ENCODE measurements at places on chromosomes 12 and 14.

GRCh38 chr14:99324291-99324690 is 52.3 kb upstream of the BCL11B start:
- no peak for DNase-seq

GRCh38 chr12:80118565-80119324 is 19.4 kb downstream of the OTOGL start:
- DNase-seq: no peak

DNA sequence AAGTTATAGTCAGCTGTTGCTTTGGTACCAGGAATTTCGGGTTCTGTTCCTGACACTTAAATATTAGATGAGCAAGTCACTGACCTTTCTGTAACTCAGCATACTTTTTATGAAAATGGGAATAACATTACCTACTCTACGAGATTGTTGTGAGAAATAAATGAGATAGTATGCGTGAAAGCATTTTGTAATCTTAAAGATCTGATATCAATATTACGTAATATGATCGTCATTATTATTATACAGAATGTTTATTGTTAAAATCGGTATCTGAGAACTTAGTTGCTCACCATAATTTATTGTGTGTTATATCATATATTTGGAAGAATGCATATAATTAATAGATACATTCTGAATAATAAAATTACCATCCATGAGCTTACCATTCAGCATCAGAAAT is 6.1 kb upstream of the NECAP1 start:
- DNase-seq: no peak

GRCh38 chr12:91852634-91853033 is 293.0 kb downstream of the BTG1 start:
- no peak for DNase-seq

DNA sequence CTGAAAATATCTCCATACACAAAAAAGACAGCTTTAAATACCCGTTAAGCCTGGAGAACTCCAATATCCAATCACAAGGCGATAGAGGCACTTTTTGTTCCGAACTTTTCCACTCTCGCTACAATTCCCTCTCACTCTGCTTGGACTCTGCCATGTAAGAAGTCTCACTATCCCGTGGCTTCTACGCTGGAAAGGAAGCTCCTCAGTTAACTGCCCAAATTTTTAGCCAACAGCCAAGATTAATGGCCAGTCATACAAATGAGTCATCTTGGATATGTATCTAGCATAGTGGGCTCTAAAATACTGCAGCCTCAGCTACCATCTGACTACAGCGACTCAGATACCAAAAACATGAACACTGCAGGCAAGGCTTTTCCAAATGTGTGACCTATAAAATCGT is 45.5 kb upstream of the RERGL start:
- no peak for DNase-seq

GRCh38 chr14:55964091-55964490 is 154.1 kb upstream of the PELI2 start:
- no peak for DNase-seq

GRCh38 chr14:24285351-24285750 is 14.0 kb upstream of the RABGGTA start:
- no peak for DNase-seq

- no peak for DNase-seq
Observed at GRCh38 chr14:71208702-71209357, 301.6 kb downstream of the PCNX1 start.

GRCh38 chr14:75928690-75929181 is 53.1 kb downstream of the TGFB3 start:
- DNase-seq: no peak

- DNase-seq: no peak
Observed at GRCh38 chr14:91343051-91343450, 74.6 kb downstream of the CCDC88C start.

DNA sequence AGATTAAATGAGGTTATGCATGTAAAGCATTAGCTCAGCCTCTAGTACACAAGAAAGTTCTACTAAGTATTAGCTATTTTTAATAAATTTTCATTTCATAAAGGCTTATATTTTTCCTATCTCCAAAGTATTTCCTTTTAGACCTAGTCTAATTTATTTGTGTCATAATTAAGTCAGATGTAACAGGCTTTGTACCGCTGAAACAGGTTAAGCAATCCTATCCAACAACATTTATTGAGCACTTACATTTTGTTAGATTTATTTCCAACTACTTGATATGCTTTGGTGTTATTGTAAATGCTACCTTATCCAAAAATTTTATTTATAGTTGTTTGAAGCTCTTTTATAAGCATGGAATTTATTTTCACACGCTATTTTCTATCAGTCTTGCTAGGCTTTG is 1.8 kb upstream of the PARP2 start:
- no peak for DNase-seq

- DNase-seq: no peak
Observed at GRCh38 chr12:110575326-110575725, 7.8 kb downstream of the PPTC7 start.

DNA sequence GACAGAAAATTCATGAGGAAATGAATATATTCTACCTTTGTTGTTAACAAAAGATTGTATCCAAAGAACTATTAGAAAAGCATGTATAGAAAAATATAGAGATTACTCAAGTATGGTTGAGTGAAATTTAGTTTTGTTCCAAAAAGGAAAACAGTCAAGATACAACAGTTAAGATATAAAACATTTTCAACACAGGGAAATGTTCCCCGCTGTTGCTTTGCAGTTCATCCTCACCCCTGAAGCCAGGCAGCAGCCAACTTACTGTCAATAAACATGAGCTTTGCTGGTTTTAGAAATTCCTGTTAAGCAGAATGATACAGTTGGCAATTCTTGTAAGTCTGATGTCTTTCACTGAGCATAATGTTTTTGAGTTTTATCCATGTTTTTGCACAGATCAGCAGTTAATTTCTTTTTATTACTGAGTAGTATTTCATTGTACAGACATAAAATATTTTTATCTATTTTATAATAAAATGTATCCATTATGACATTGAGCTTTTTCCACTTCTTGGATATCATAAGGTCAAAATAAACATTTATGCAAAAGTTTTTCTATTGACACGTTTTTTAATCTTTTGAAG is 1.2 kb upstream of the CLEC2B start:
- no peak for DNase-seq

DNA sequence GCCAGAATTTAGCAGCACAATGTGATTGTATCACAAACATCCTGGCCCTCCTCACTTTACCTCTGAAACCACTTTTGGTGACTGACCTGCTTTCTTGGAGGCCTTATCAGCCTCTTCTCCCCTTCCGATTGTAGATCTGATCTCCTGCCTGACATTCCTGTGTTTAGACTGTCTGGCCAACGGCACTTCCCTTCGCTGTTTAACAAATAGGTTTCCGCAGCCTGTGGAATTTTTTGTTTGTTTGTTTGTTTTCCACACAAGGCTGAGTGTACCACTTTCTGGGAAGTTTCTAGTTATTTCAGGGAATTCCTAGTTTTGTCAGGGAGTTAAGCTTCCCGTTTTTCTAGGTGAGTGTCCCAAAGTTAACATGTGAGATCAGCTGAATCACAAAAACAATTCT is 65.9 kb upstream of the CDKN3 start:
- DNase-seq: no peak

- DNase-seq: no peak
Observed at GRCh38 chr14:51780741-51781140, 79.7 kb upstream of the GNG2 start.

DNA sequence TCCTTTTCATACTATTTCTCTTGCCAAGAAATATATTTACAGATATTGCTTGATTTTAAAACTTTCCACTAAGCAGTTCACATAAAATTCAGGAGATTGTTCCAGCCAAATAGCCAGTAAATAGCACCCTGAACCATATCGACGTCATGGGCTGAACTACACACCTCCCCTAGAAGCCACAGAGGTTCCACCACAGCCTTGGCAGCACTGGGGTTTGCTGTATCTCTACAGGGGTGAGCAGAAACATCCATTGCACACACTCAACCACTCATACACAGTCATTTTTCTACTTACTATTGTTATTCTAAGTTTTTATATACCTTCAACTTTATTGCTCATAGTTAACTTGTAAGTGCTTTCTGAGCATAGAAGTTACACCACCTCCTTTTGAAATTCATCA is 8.1 kb upstream of the EIF2S3B start:
- DNase-seq: no peak

- DNase-seq: no peak
Observed at GRCh38 chr12:53049571-53050318, at the start of gene TNS2. Gene TNS2, plus strand, starts transcription at chr12:53050065. Its CDS starts 121 bp downstream, at chr12:53050186.

DNA sequence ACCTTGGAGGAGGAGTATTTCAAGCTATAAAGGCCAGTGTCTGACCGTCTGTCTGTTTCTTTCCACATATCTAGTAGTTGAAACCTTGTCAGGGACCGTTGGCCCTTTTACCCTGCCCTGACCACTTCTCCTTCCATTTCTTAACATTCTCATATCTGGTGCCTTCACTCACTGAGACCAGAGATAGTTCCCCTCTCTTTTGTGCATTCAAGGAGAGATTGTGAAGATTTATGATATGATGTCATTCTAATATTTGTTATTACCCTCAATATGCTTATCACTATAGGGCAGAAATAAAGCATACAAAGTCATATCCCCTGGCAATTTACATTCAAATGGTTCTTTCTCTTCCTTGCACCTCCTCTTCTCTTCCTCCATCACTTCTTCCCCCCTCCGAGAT is 83.3 kb downstream of the PLXNC1 start:
- DNase-seq: no peak

- no peak for DNase-seq
Observed at GRCh38 chr12:48446161-48446776, 26.1 kb upstream of the ANP32D start.

GRCh38 chr12:1842905-1843640 is 22.7 kb downstream of the LRTM2 start:
- DNase-seq: no peak

- DNase-seq: no peak
Observed at GRCh38 chr12:53219292-53219955, 12.4 kb upstream of the ITGB7 start.

DNA sequence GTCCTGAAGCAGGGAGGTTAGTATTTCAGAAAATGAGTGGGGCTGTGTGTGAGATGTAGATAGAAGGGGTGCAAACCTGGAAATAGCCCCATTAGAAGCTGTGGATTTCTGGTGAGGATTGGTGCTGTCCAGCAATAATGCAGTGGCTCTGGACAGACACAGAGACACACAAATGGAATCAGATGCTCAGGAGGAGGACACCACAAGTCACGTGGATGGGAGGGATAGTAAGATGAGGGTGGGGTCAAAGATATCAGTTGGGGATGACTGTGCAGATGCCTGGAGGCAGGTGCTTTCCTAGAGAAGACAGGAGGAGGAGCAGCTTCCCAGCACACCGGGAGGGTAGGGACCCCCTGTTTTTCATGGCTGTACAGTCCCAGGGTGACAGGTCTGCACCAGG is 136.5 kb downstream of the PLXNC1 start:
- DNase-seq: no peak

DNA sequence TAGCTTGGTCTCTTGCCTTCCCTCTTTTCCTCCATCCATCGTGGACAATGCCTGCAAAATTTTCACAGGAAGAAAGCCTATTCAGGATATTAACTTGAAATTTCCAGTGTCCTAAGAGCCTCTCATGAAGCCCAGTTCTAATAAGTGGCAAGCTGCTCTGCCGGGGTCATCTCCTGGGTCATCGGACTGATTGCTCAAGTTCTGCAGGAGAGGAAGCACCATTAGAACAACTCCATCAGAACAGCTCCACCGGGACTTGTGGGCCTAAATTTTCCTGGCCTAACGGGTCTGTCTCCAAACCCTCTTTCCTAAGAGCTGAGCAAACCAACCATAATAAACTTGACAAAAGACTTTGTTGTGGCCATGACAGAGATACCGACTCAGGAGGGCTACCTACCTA is 13.9 kb downstream of the ERG28 start:
- no peak for DNase-seq

DNA sequence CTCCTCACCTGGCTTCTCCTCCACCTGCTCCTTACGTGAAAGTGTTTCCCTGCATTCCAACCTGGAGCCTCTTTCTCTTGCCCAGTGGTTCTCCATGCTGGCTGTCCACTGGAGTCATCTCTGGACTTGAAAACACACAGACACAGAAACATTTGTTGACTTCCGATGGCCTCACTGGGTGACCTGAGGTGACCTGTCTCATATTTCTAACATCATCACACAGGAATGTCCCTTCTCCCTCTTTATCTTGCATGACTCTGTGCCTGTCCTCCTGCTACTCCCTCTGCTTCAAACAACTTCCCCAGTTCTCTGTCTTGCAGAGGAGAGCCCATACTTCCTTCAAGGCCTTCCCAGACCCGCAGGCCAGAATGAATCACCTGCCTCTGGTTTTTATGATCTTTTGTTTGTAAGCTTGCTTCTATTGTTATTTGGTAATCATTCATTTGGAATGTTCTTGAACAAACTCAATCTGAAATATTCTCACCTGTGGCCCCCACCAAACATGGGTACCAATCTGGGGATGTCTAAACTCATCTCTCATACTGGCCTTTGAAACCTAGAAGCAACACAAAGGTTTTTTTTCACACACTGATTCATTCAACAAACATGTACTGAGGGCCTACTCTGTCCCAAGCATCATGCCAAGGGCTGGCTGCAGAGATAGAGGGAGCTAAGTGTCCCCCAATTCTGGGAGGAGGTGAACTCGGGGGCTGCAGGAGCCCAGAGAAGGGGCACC is 9.7 kb upstream of the RIN3 start:
- DNase-seq: no peak

DNA sequence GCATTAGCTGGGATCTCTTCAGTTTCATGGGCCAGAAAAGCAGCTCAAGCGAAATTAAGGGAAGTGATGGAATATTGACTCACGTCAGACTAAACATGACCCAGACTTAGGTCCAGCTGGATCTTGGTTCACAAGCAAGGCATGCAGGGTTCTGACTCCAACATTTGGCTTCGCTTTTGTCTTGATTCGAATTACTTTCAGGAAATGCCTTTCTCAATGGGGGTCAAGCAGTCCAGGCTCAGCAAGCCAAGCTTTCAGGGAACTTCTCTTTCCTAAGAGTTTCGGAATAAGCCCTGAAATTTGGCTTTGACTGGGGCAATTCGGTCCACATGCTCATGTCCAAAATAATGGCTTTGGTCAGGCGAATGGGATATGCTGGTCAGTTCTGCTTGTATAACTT is 678.7 kb upstream of the TMEM132C start:
- DNase-seq: no peak

DNA sequence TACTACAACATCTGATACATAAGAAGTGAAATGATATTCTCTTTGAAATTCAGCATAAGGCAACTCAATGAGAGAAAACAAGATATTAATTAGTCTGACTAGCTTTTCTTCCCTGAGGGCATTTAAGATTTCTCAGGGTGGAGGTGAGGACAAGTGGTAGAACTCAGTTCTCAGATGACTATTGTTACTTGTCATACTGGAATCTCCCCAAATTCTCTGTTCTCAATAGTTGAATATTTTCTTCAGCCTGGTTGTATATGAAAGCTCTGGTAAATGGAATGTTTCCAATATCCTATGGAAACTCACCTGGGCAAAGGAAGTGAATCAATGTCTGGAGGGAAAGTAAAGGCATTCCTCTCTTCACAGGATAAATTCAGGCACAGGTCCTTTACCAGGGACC is 18.2 kb upstream of the ITGA5 start:
- no peak for DNase-seq

GRCh38 chr12:29050503-29050902 is 98.6 kb upstream of the FAR2 start:
- DNase-seq: no peak
